ENCODE measurements at places on chromosomes 2 and 18. TPM values are rescaled to one million over a fixed set of nuclear protein-coding genes. Genes with fewer than 3 reads are reported as not detected.

Gene KLHL29
- 0.54 TPM for total RNA-seq

Gene FKBP7
- total RNA-seq, result 9.3 TPM

- no peak for DNase-seq
Measured at GRCh38 chr2:172297531-172297930, 129.9 kb upstream of the ITGA6 start.

Gene IL36G
- total RNA-seq, result not detected

DNA sequence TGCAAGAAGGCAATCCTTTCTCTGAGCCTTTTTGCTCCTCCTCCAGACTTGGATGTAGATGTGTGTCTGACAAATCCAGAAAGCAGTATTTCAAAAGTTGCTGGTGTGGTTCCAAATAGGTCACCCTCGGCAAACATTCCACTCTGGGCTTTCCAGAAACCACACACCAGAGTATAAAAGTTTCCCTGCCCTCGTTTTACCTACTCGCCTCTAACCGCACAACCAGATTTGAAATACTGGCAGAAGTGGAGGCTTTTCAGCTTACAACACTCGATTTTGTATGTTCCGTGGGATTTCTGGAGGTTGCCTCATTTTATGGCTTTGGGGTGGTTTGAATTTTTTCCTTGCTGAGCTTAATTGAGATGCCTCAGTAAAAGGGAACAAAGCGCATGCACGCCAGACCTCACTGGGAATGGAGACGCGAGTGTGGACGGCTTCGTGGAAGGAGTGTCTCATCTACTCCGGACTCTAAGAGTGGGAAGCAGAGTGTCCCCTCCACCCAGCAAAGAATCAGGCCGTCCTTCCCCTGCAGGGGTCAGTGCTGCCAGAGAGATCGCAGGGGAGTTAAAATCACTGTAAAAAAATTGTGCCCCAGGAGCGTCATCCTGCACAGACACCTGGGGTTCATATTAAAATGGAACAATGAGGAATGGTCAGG, 44.0 kb upstream of the RPL31 start:
- no peak for DNase-seq

- DNase-seq, result no peak
Measured at GRCh38 chr2:30639836-30640235, 167.4 kb downstream of the CAPN13 start.

- no peak for DNase-seq
Measured at GRCh38 chr18:23127090-23127489, 8.2 kb upstream of the CABLES1 start.

GRCh38 chr2:80151248-80151647, 153.3 kb downstream of the LRRTM1 start:
- DNase-seq, result no peak

- DNase-seq, result no peak
Measured at GRCh38 chr18:24731981-24732380, 271.5 kb downstream of the HRH4 start.

Measured in Right ventricle myocardium inferior (tissue), 1 donor.